Vagina (tissue), 2 donors: ENCODE measurements at places on chromosomes 4 and X. TPM values are rescaled to one million over a fixed set of nuclear protein-coding genes. Genes with fewer than 3 reads are reported as not detected.

- no peak for DNase-seq
- H3K4me3 ChIP-seq = no peak overlapping the region
- H3K27ac ChIP-seq = no peak overlapping the region
- no peaks in the 10 kb centered on the region for H3K36me3 ChIP-seq
Measured at GRCh38 chr4:133355633-133356032, 206.5 kb downstream of the PCDH10 start.

The EOLA2 gene
- total RNA-seq = 15.5 TPM

The CNKSR2 gene
- total RNA-seq = 4.2 TPM

The HTRA3 gene
- 33.1 TPM for total RNA-seq
